CD4-positive, alpha-beta T cell (primary cell): ENCODE measurements at places on chromosomes 2 and 18.

GRCh38 chr2:9768388-9768787, 74.9 kb upstream of the TAF1B start:
- no peak for DNase-seq

- DNase-seq: peak; percentile 74
Observed at GRCh38 chr2:171210864-171211431, 50.3 kb upstream of the TLK1 start.

GRCh38 chr2:181573140-181573736, 83.7 kb downstream of the CERKL start:
- no peak for DNase-seq

- DNase-seq: no peak
Observed at GRCh38 chr2:96153291-96153713, 8.1 kb upstream of the DUSP2 start.

DNA sequence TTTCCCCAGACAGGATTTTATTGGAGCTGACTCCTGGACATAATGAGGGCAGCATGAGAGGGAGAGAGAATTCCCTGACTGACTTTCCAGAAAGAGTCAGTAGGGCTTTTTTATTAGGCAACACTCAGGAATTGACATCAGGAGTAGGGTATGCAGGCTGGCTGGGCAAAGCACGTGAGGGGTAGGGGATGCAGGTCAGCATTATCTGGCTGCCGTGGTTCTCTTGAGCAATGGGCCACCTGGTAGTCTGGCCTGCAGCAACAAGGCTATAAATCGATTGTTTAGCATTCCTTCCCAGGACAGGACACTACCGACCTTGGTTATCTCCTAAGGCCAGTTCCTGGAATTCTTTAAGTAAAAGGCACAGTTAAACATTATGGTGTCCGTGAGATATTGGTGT, 160.8 kb upstream of the AGAP1 start:
- no peak for DNase-seq

GRCh38 chr2:43133336-43133707, 93.1 kb downstream of the ZFP36L2 start:
- no peak for DNase-seq

DNA sequence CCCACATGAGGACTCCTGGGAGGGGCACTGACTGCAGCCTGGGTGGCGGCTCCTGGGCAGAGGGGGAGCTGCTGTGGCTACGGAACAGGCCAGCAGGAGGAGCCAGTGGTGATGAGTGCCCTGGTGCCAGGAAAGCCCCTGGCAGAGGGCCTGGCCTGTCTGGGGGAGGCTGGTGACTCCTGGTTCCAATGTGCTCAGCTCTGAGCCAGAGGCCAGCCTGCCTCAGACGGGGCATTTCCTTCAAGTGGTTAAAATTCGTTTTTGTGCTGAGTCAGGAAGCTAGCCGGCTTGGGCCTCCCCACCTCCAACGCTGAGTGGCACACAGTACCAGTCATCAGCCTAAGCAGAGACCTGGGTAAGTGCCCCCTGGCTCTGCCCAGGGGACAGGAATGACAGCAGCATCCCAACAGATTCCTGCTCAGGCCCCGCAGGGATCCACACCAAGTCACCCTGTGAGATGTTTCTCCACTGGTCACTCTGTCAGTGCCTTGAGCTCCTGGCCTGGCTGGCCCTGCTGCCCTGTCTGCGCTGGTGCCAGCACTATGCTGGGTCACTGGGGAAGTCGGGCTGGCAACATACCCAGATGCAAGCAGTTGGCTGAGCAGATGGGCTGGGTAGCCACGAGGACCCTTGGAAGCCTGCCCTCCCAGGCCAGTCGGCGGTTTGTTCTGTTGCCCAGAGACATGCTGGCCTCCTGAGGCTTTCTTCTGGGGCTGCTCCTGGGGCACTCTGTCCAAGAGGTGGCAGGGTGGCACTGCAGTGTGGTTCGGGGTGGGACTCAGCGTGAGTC, 7.1 kb upstream of the KLF11 start:
- DNase-seq: peak; percentile 20

- no peak for DNase-seq
Observed at GRCh38 chr2:162914161-162914560, 75.6 kb upstream of the KCNH7 start.
